Thoracic aorta (tissue), 2 donors: ENCODE measurements at places on chromosomes 4 and X. TPM values are rescaled to one million over a fixed set of nuclear protein-coding genes. Genes with fewer than 3 reads are reported as not detected.

- no peak for DNase-seq
- H3K4me3 ChIP-seq = no peak overlapping the region
- no peaks in the 10 kb centered on the region for H3K27me3 ChIP-seq
- H3K27ac ChIP-seq = no peak overlapping the region
- H3K4me1 ChIP-seq = no peaks in the 10 kb centered on the region
Observed at GRCh38 chrX:38494239-38494823, 67.0 kb upstream of the TSPAN7 start.

GRCh38 chrX:80705379-80705778 is 104.3 kb downstream of the BRWD3 start:
- no peaks in the 10 kb centered on the region for H3K27me3 ChIP-seq
- no peak overlapping the region for H3K27ac ChIP-seq
- no peak for DNase-seq

RHOXF2B gene
- total RNA-seq = not detected

DNA sequence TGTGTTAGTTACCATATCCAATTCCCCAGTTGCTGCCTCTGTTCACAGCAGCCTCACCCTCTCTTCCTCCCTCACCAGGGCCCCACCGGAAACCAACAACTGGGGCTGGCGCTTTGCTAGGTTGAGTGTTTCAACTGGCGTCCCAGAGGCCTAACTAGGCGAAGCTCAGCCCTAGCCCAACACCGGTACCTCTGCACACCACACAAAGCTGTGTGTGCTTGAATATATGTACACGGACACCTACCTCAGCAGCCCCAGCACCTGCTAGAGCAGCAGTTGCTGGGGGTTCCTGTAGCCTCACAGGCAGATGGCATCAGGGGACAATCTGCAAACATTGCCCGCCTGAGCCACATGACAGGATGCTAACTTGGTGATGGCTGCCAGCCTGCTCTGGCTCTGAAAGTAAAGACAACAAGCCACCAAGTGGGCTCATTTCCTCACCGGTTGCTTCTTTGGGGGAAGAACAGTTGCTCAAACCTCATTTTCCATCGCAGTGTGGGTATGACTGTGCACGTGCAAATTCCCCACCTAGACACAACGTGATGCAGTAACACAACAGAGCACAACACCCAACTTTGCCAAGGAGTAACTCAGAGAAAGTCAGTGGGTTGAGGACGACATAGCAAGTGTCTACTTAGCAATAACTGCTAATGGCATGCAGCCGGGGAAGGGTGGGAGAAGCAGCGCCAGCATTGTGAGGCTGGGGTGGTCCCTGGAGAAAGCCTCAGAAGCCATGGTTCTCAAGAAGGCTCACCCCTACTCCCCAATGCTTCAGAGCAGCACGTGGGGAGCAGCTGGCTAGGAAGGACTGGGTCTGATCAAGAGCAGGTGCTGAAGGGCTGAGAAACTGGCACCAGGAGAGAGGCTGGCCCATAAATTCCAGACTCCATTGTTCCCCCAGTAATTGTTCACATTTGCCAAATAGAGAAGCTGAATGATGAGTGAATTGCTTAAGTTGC is 139.5 kb downstream of the SH3KBP1 start:
- H3K27me3 ChIP-seq = no peaks in the 10 kb centered on the region
- no peaks in the 10 kb centered on the region for H3K4me1 ChIP-seq
- H3K36me3 ChIP-seq = no peaks in the 10 kb centered on the region
- no peak for DNase-seq

DNA sequence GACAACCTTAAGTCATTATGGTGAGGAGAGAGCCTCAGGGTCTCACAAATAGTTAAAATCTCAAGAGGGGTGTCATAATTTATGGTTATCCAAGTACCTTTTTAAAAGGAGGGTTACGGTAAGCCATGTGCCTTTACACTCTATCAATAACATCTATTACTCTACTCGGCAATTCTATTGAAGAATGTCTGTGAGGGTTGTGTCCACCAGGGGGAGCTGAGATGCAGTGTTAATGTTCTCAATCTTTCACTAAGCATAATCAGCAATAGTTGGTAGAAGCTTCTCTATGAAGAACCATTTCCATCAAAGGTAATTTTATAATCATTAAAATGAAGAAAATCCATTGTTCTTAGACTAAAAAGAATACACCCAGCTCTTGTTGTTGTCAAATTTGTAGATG is 457.4 kb downstream of the CENPC start:
- H3K27ac ChIP-seq = no peak overlapping the region
- H3K27me3 ChIP-seq = no peaks in the 10 kb centered on the region
- H3K4me3 ChIP-seq = no peak overlapping the region
- H3K4me1 ChIP-seq = no peaks in the 10 kb centered on the region
- no peak for DNase-seq

DNA sequence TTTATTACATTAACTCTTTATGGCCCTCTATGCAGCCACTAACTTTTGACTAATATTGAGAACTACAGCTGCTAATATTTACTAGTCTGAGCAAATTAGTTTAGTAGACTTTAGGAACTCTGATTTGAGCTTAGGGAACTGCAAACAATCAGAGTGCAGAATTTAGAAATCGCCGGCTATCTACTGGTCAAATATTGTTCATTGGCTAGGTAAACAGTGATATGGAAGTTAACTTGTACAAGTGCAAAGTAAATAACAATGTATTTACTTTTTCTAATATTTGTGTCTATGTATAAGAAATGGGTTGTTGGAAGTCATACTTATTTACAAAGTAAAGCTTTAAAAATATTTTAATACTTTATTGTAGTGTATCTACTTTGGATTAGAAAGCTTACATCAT is 279.6 kb downstream of the CFAP299 start:
- no peaks in the 10 kb centered on the region for H3K27me3 ChIP-seq
- no peak for DNase-seq
- H3K4me3 ChIP-seq = no peak overlapping the region
- no peaks in the 10 kb centered on the region for H3K36me3 ChIP-seq
- H3K4me1 ChIP-seq = no peaks in the 10 kb centered on the region

SLC25A43 gene
- 12.3 TPM for total RNA-seq

DNA sequence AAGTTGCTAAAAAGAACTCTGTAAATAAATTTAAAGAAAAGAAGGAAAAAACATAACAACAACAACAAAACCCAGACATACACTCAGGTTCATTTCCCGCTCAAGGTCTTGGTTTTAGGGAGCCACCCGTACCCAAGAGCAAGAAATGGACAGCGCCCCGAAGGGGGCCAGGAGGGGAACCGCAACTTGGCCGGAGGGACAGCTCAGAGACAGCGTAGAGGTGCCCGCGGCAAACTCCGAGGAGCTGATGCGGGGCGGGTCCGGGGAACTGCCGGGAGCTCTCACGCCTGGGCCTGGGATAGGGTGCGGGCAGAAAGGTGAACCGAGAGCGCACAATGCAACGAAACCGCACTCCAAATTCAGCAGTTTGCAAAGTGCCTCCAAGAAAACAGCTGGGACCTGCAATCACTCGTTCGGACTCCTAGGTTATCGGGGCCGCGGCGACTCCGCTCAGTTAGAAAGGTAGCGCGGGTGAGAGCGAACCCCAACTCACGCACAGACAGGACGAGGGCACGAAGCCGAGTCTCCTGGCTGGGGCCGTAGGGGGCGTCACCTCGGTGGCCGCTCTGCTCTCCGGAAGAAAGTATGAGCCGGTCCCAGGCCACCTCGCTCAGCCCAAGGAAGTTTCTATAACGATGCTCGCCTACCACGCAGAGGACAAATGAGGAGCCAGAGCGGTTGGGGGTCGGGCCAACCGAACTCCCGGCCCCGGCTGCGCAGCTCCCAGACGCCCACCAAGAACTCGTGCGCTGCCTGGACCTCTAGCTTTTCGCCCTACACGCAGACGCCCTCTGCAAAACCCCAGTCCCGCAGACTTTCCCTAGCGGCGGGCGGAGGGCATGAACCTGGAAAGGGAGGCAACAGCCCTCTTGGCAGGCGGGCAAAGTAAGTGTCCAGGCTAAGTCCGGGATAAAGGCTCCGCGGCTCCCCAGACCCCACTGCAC is 1.4 kb downstream of the NDNF start:
- H3K27ac ChIP-seq = peak overlapping the region; percentile 20
- H3K4me1 ChIP-seq = no peaks in the 10 kb centered on the region
- no peak for DNase-seq
- no peaks in the 10 kb centered on the region for H3K27me3 ChIP-seq
- peak overlapping the region; percentile 75 for H3K4me3 ChIP-seq

DNA sequence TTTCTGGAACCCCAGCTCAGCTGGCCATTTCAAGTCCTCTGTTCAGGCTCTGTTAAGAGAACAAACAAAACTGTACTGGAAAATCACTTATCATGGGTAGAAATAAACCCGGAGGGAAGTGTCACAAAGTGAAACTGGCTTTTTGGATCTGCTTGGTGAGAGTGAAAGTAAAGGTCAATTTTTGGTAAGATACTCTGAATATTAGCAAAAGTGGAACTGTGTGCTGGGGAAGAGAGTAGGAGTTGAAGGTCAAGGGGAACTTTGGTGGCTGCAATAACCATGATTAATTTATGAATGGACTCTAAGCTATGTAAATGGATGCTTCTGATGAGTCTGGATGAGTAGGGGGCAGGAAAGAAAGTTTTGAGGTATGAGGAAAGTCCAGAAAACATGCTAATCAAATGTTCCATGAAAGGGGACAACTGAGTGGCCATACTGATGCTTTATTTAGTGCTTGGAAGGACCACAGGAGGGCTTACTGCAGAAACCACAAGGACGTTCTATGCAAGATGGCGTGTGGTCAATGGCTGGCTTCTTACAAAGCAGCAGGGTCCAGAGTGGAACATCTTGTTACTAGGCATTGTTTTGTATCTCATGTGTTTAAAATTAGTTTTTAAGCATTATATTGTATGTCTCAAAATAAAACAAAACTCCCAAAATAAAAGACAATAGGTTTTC is 36.8 kb upstream of the TNIP3 start:
- H3K4me1 ChIP-seq = no peaks in the 10 kb centered on the region
- no peak overlapping the region for H3K27ac ChIP-seq
- no peak for DNase-seq

- peaks cover 24% of the 10 kb centered on the region for H3K36me3 ChIP-seq
- no peak overlapping the region for H3K4me3 ChIP-seq
- no peaks in the 10 kb centered on the region for H3K27me3 ChIP-seq
- peaks cover 12% of the 10 kb centered on the region for H3K4me1 ChIP-seq
- no peak for DNase-seq
Observed at GRCh38 chr4:103091601-103092223, 7.9 kb downstream of the BDH2 start.

- H3K4me3 ChIP-seq = no peak overlapping the region
- no peak for DNase-seq
- H3K27ac ChIP-seq = no peak overlapping the region
- H3K36me3 ChIP-seq = no peaks in the 10 kb centered on the region
- H3K4me1 ChIP-seq = no peaks in the 10 kb centered on the region
- H3K27me3 ChIP-seq = no peaks in the 10 kb centered on the region
Observed at GRCh38 chrX:12898073-12898472, 8.3 kb upstream of the TLR8 start.

DNA sequence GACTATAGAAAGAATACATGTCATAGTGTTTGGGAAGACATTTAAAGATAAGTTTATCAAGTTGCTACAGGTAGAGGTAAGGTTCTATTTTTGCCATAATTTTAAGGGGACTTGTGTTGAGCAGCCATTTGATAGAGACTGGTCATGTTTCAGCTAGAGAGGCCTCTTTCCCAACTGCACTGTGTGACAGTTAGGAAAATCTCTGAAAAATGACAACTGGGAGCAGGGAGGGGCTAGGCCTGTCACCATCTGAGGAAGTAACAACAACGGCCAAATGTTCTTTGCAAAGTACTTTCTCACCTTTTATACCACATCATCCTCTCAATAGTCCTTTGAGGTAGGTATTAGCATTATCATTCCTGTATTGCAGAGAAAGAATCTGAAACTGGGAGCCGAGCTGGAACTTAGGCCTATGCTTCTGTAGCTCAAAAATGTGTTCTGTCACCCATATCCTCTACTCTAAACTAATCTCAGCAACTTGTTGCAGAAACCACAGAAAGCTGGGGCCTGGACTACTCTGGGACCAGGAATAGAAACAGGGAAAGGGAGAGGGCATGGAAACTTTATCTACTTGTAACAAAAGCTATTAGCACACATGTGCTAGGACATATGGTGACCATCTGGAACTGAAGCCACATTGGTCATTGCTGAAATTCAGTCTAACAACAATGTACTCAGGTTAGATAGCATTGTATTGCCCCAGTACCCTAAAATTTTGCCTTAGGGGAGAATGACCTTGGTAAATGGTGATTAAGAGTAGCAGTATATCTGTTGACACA is 198.9 kb downstream of the MID1IP1 start:
- no peak overlapping the region for H3K4me3 ChIP-seq
- DNase-seq = no peak

CXCL11 gene
- total RNA-seq = not detected

MAGEA9B gene
- total RNA-seq = not detected

SPIN2A gene
- total RNA-seq = 0.54 TPM

PHKA1 gene
- 12.5 TPM for total RNA-seq

ASMT gene
- total RNA-seq = not detected

- no peak overlapping the region for H3K27ac ChIP-seq
- DNase-seq = no peak
- H3K4me1 ChIP-seq = no peaks in the 10 kb centered on the region
- H3K4me3 ChIP-seq = no peak overlapping the region
- no peaks in the 10 kb centered on the region for H3K27me3 ChIP-seq
- no peaks in the 10 kb centered on the region for H3K36me3 ChIP-seq
Observed at GRCh38 chr4:4659871-4660651, 118.2 kb upstream of the STX18 start.

IBSP gene
- not detected for total RNA-seq

VMA21 gene
- total RNA-seq = 39.3 TPM

CYTL1 gene
- total RNA-seq = 126 TPM

DNA sequence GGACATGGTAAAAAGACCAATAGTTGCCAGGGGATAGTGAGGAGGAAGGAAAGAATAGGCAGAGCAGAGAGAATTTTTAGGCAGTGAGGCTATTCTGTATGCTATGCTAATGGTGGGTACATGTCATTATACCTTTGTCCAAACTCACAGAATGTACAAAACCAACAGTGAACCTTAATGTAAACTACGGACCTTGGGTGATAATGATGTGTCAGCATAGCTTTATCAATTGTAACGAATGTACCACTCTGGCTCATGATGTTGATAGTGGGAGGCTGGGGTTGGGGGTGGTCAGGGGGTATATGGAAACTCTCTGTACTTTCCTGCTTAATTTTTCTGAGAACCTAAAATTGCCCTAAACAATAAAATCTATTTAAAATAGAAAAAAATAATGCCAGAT is 37.7 kb upstream of the ACSL4 start:
- no peak overlapping the region for H3K27ac ChIP-seq
- no peaks in the 10 kb centered on the region for H3K36me3 ChIP-seq
- no peak overlapping the region for H3K4me3 ChIP-seq
- DNase-seq = no peak
- no peaks in the 10 kb centered on the region for H3K4me1 ChIP-seq

DNA sequence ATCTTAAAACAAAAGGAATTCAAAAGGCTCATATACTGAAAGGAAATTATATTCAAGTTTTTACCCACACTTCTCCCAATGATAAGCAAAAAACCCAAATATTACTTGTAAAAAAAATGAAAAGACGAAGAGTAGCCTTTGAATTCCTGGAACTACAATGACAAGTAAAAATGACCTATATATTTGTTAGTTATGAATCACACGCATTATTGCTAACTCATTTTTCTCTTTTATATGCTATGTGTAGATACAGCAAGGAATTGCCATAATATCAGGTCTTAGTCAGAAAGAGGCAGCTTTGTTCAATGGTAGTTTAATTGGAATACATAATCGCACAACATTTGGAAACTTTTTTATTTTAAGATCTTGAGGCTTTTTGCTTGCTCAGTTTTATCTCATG is 22.7 kb upstream of the ASB5 start:
- no peak overlapping the region for H3K4me3 ChIP-seq
- no peak overlapping the region for H3K27ac ChIP-seq
- DNase-seq = no peak
- no peaks in the 10 kb centered on the region for H3K27me3 ChIP-seq
- H3K4me1 ChIP-seq = peaks cover under 1% of the 10 kb centered on the region

ALB gene
- total RNA-seq = not detected
